Hair follicular keratinocyte (primary cell): ENCODE measurements at places on chromosomes 13 and 19. TPM values are rescaled to one million over a fixed set of nuclear protein-coding genes. Genes with fewer than 3 reads are reported as not detected.

The PLVAP gene
- not detected in 2 replicates for total RNA-seq

The SUGT1 gene
- total RNA-seq = 25.1 and 43.1 TPM in 2 replicates

The RFPL4A gene
- total RNA-seq = not detected in 2 replicates

The NLRP11 gene
- not detected in 2 replicates for total RNA-seq

The ZNF850 gene
- total RNA-seq = 0.72 and 0.78 TPM in 2 replicates
